ENCODE measurements at places on chromosomes 11 and 22.

DNA sequence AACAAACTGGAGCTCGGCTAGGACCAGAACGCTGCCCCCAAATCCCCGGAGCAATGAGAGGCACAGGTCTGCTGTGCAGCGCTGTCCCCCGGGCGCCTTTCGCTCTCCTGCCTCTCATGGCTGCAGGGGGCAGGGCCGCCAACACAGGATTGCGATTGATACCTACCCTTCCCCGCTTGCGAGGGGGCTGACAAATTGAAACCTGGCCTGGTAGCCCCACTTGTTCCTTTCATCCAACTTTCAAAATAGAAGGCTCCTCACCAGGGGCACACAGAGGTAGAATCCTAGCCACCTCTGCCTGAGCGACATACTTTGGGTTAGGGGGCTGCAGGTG lies 642 bp upstream of the CASTOR1 start:
- DNase-seq = no peak

GRCh38 chr22:40592352-40593113 lies 44.0 kb downstream of the MRTFA start:
- DNase-seq = no peak

DNA sequence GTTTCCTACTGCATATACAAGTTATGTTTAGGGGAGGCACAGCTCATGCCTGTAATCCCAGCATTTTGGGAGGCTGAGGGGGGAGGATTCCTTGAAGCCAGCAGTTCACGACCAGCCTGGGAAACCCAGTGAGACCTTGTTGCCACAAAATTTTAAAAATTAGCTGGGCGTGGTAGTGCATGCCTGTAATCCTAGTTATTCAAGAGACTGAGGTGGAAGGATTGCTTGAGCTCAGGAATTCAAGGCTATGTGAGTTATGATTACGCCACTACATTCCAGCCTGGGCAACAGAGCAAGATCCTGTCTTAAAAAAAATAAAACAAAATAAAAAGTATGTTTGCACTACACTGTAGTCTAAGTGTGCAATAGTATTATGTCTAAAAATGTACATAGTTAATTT lies 108.8 kb upstream of the TEAD1 start:
- no peak for DNase-seq

DNA sequence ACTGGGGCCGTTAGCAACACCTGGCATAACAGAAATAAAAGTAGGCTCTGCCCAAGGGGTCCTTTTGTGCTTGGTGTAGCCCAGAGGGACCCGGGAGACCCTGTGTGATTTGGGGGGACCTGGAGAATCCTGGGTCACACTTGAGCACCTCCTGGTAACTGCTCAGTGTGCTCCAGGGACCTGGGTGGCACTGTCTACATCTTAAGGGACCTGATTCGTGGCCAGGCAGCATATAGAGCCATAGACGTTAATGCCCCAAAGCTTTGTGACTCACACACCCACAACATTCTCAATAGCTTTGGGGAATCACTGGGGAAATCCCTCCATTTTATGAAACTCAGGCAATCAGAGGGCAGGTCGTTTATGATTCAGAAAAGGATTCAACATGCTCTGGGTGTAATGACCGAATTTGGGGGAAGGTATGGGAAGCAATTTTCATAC lies 3.6 kb upstream of the IGF2 start:
- DNase-seq = no peak

GRCh38 chr11:61949169-61950034 lies 749 bp upstream of the BEST1 start:
- DNase-seq = peak; percentile 95

GRCh38 chr11:68037411-68038225 lies 1.2 kb upstream of the TCIRG1 start:
- DNase-seq = no peak

DNA sequence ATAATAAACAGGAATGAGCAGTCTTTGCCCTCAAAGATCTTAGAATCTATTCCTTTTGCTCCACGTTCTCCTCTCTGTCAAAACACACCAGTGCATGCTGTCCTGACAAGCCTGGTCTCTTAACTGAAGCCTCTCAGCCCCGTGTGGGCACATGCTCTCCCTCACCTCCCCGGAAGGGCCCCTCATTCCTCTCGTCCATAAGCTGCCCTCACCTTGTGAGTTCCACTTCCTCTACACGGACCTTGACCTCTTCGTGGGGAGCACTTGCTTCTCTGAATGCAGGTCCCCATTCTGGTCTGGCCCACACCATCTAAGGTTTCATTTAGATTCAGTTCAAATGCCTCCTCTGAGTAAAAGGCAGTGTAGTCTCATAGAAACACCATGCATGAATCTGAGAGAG lies 412.3 kb upstream of the SYN3 start:
- no peak for DNase-seq

- peak; percentile 19 for DNase-seq
These were observed 454 bp downstream of the TMEM218 start for GRCh38 chr11:125111001-125111342.

DNA sequence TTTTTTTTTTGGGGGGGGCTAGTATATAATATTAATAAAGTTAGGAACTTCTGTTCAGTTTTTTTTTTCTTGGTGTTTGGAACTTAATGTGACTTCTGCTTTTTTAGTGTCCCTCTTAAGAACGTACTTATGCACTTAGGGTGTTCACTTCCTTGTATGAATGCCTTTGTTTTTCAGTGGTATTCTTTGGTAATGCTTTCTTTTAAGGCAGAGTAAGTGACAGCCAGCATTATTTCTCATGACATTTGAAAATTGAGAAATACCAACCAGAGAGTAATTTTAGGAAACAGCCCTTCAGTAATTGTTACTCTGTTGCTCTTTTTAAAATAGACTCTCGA lies 2.4 kb downstream of the GRK3 start:
- no peak for DNase-seq

GRCh38 chr11:2665526-2666400 lies 34.0 kb downstream of the KCNQ1OT1 start:
- DNase-seq = no peak

- DNase-seq = no peak
These were observed 6.0 kb upstream of the SCGB2A2 start for GRCh38 chr11:62264004-62264403.

- DNase-seq = no peak
These were observed 444.1 kb downstream of the SOX6 start for GRCh38 chr11:15912291-15912690.

- no peak for DNase-seq
These were observed 9.9 kb downstream of the OVCH2 start for GRCh38 chr11:7696424-7696823.

GRCh38 chr11:130839981-130840666 lies 76.2 kb downstream of the SNX19 start:
- DNase-seq = no peak

GRCh38 chr11:45761659-45762058 lies 43.3 kb upstream of the SLC35C1 start:
- no peak for DNase-seq

GRCh38 chr11:129917231-129917630 lies 21.9 kb upstream of the NFRKB start:
- DNase-seq = no peak

DNA sequence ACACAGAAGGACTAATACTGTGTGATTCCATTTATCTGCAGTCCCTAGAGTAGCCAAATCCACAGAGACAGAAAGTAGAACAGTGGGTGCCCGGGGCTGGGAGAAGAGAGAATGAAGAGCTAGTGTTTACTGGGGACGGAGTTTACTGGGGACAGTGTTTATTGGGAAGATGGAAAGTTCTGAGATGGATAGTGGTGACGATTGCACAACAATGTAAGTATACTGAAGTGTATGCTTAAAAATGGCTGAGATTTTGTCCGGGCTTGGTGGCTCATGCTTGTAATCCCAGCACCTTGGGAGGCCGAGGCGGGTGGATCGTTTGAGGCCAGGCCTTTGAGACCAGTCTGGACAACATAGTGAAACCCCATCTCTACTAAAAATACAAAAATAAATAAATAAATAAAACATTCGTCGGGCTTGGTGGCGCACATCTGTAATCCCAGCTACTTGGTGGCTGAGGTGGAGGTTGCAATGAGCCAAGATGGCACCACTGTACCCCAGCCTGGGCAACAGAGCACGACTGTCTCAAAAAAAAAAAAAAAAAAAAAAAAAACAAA lies 132.4 kb downstream of the CTTN start:
- no peak for DNase-seq

DNA sequence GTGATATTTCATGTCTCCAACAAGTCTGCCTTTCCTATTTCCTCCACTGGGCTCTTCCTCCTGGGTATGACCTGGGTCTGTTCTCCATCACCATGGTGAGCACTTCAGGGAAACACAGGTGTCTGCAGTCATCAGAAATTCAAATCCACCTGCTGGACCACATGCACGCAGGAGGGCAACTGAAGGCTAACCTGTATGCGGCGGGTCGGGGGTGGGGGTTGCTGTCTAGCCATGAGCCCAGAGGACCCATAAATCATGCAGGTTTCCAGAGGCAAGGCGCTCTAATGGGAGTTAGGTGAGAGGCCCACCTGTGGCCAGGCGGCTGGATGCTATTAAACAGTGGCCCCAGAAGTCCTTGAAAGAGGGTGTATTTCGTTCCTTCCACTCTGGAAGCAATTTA lies 11.1 kb upstream of the PAMR1 start:
- no peak for DNase-seq

- peak; percentile 64 for DNase-seq
These were observed 754 bp downstream of the NUP50 start for GRCh38 chr22:45164270-45165088.

GRCh38 chr11:78850078-78850477 lies 275.4 kb upstream of the NARS2 start:
- DNase-seq = no peak

DNA sequence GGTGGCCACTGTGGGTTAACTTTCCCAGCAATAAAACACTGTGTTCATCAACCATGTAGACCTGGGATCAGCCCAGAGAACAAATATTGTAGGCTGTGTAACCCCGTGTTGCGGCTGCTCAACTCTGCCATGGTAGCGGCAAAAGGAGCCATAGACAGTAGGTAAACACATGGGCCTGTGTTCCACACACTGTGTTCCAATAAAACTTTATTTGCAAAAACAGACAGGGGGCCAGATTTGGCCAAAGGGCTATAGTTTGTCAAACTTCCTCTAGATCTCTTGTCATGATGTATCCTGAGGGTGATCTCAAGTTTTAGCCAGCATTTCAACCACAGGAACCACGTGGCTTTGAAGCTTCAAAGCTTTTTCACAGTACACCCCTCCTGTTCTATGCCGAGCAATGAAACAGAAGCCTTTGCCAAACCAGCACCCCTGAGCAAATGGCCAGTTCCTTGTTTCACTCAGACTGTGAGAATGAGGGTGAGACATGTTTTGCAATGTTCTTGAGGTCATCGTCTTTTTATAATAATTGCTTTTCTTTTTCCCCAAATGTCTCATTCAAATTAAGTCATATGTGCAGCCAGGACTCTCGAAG lies 49.9 kb upstream of the FADD start:
- no peak for DNase-seq

GRCh38 chr11:10042699-10043098 lies 251.3 kb downstream of the SBF2 start:
- no peak for DNase-seq

DNA sequence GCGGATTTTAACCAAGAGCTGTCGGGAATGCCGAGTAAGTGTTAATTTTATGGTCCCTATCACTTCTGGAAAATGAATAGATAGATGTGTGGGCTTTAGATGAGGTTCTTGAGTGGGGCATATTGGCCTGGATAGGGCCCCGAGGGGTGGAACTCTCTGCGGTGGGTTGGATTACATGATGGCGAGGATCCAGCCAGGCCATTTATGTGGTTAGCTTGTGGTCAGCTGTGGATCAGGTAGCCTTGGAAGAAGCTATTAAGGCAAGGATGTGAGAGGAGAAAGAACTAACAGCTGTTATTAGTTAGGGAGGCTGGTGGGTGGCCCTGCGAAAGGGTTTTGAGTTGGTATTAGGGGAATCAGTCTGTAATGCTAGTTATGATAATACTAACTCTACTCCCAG lies 268.4 kb downstream of the NELL1 start:
- no peak for DNase-seq

DNA sequence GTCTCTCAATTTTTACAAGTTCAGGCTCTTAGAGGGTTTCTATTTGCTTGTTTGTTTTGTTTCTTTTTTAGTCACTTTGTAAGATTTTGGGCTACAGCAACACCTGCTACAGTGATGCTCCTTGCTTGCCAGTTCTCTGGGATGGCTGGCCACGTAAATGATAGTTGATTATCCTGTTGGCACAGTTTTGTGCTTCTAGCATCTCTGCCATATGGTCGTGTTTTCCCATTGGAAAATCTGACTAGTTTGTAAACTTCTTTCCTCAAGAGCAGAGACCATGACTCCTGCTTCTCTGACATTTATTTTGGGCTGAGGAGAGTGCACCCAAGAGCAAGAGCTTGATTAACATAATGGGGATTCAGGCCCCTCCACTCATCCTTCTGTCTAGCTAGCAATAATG lies 1621.6 kb upstream of the RAG2 start:
- DNase-seq = no peak

- DNase-seq = no peak
These were observed 2.9 kb upstream of the FBLN1 start for GRCh38 chr22:45499746-45500145.

DNA sequence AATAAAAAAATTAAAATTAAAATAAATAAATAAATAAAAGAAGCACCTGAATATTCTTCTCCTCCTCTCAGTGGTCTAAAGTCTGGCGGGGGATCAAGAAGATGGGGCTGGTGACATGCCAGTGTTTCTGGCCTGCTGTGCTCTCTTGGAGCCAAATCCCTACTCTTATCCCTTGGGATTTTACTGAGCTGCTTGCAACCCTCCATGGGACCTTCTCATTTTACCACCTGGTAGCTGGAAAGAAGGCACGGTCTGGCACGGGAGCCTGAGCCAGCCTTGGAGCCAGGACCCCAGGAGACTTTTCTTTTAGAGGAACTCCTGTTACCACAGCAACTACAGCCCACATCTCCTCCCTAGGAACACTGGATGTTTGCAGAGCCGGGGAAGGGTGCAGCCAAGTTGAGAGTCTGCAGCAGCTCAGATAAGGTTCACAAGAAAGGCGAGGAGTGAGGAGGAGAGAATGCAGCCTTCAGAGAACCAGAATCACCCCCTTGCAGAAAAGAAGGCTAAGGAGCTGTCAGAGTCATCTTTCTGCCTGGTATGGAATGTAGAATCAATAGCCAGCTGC lies 21.4 kb downstream of the CD6 start:
- no peak for DNase-seq

- DNase-seq = peak; percentile 99
These were observed at the start of gene PATL1 for GRCh38 chr11:59668950-59669610. PATL1 (minus strand) TSS chr11:59669037; CDS start chr11:59668895, 142 bp downstream.

GRCh38 chr11:28011813-28012212 lies 96.1 kb downstream of the KIF18A start:
- no peak for DNase-seq

Data from K562 (cell line).